ENCODE measurements at places on chromosomes 12 and 14. TPM values are rescaled to one million over a fixed set of nuclear protein-coding genes. Genes with fewer than 3 reads are reported as not detected.

DNA sequence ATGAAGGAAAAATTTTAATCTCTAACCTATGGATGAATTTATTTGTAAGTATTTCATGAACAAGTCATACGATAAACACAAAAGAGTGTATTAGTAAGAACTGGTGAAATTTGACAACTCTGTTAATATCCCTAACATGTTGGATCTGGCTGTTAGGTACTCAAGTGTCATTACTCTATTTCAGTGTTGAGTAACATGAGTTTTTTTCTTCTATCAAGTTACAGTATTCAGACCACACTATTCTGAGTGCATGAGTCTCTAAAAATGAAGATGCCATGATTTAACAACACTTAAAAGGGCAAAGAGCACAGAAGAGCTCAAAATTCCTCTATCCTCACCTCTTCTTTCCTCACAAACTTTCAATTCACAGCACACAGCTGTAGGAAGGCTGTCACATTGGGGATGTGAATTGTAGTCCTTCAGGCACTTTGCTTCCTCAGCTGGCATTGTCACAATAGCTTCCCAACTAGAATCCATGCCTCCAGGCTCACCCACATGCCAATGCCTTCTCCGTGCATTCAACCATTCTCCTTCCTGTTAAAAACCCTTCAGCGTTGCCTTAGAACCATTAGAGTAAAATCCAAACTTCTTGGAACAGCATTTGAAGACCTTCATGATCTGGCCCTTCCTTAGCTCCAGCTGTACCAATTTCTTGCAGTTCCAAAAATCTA is 73.7 kb upstream of the DBX2 start:
- no peaks in the 10 kb centered on the region for H3K4me1 ChIP-seq
- no peaks in the 10 kb centered on the region for H3K36me3 ChIP-seq
- no peak overlapping the region for H3K4me3 ChIP-seq
- DNase-seq, result no peak
- H3K27me3 ChIP-seq, result peaks cover 24% of the 10 kb centered on the region

- DNase-seq, result peak; percentile 87
- H3K27ac ChIP-seq, result no peak overlapping the region
- H3K36me3 ChIP-seq, result peaks cover 4% of the 10 kb centered on the region
- H3K27me3 ChIP-seq, result no peaks in the 10 kb centered on the region
- no peak overlapping the region for H3K4me3 ChIP-seq
- H3K4me1 ChIP-seq, result no peaks in the 10 kb centered on the region
These were observed 25.0 kb downstream of the HIP1R start for GRCh38 chr12:122860040-122860853.

DNA sequence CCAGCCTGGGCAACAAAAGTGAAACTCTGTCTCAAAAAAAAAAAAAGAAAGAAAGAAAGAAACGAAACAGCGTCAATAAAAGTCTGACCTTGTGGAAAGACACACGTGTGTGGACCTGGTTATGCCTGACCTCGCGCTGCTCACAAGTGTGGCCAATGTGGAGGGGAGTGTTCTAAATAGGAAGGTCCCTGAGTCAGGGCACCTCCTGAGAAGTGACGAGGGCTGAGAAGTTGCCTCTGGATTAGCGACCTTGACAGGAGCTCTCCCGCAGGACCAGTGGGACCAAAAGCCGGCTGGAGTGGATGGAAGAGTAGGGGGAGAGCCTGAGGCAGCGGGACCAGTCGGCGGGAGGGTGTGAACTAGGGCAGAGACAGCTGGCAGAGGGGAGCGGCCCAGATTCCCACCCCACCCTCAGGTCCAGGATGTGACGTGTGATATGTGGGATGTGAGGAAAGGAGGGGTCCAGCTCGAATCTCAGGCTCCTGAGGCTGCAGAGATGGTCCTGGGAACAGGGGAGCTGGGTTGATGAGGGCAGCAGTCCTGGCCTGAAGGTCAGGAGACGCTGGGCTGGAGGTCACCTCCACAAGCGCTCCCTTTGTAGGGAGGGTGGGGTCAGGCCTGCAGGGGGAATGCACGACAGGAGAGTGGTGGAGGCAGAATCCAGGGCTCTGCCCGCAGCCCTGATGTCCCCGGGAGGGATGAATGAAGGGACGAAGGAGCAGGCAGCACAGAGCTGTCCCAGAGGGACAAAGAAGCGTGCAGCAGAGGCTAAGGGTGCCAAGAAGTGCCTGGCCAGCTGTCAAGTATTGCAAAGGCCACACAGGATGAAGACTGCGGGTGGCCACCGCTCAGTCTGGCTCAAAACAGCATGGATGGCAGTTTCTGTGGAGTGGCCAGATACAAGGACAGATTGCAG is 24.8 kb upstream of the GPR68 start:
- no peak for DNase-seq
- H3K27ac ChIP-seq, result peak overlapping the region; percentile 29
- H3K27me3 ChIP-seq, result no peaks in the 10 kb centered on the region
- H3K4me1 ChIP-seq, result peaks cover 13% of the 10 kb centered on the region
- no peak overlapping the region for H3K4me3 ChIP-seq
- H3K36me3 ChIP-seq, result peaks cover 35% of the 10 kb centered on the region

DNA sequence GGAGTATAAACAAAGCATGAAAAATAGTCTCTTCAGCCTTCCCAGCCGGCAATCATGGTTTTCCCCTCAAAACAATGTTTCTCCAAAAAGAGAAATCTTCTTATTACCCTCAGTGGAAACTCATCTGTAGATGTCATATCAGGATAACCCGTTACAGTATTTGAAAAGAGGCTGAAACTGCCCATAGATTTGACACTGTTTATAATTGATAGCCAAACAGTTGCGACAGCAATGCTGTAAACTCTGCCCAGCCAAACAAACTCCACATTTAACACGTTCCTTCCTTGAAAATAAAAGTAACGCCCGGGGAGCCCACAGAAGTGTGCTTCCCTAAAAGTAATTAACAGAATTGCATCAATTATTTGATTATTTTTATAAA is 201.3 kb upstream of the FOXN3 start:
- peaks cover 69% of the 10 kb centered on the region for H3K4me1 ChIP-seq

DNA sequence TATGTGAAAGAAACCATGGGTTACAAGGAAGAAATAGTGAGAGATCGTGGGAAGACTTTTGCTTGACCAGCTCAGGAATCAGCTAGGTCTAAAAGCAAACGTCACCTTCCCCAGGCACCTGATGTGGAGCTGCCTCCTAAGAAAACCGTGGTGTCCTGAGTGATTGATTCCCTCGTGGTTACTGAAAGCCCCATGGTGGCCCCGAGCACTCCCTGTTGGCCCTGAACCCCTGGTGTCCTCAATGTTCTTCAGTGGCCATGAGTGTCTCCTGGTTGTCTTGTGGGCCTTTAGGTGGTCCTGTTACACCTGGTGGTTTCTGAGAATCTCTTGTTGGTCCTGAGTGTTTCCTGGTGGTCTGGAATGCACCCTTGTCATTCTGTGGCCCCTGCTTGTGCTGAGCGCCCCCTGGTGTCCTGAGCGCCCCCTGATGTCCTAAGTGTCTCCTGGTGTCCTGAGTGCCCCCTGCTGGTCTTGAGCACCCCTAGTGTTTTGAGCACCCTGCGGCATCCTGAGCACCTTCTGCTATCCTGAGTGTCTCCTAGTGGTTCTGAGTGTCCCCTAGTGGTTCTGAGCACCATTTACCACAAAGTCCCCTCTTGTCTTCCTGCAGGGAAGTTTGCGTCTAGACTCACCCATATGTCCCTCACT is 518.7 kb downstream of the TMEM121 start:
- peaks cover 6% of the 10 kb centered on the region for H3K4me1 ChIP-seq
- H3K36me3 ChIP-seq, result no peaks in the 10 kb centered on the region
- DNase-seq, result peak; percentile 89
- peaks cover 54% of the 10 kb centered on the region for H3K27me3 ChIP-seq
- no peak overlapping the region for H3K27ac ChIP-seq

DNA sequence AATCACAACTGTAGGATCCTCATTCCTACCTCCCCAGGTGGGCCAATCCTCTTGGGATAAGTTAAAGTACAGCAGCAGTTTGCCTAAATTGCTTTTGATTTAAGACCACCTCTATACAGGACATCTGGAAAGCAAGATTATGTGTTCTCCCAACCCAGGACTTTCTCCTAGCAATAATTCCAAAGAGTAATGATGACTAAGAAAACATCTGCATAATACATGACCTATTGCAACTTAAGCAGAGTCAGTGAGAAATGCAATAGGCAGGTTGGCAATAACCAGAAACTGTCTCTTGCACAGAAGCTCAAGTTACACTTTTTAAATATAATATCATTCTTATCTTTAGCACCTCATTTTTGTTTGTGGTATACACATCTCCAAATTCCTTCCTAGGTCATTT is 275.4 kb downstream of the TRHDE start:
- no peak overlapping the region for H3K27ac ChIP-seq
- H3K36me3 ChIP-seq, result no peaks in the 10 kb centered on the region
- H3K27me3 ChIP-seq, result no peaks in the 10 kb centered on the region
- DNase-seq, result no peak

GRCh38 chr12:26572137-26572536 is 260.9 kb downstream of the ITPR2 start:
- peaks cover 12% of the 10 kb centered on the region for H3K4me1 ChIP-seq
- H3K4me3 ChIP-seq, result no peak overlapping the region
- DNase-seq, result no peak

- no peak overlapping the region for H3K27ac ChIP-seq
- H3K27me3 ChIP-seq, result no peaks in the 10 kb centered on the region
- no peaks in the 10 kb centered on the region for H3K36me3 ChIP-seq
These were observed 141.0 kb downstream of the MSRB3 start for GRCh38 chr12:65419284-65420072.

- H3K36me3 ChIP-seq, result peaks cover 15% of the 10 kb centered on the region
- peaks cover 55% of the 10 kb centered on the region for H3K4me1 ChIP-seq
- DNase-seq, result peak; percentile 57
- no peaks in the 10 kb centered on the region for H3K27me3 ChIP-seq
These were observed 62.9 kb downstream of the CCDC91 start for GRCh38 chr12:28253161-28253641.

- no peaks in the 10 kb centered on the region for H3K27me3 ChIP-seq
- no peak for DNase-seq
- peak overlapping the region; percentile 35 for H3K27ac ChIP-seq
- H3K36me3 ChIP-seq, result peaks cover 25% of the 10 kb centered on the region
These were observed 2.4 kb downstream of the NAA30 start for GRCh38 chr14:57392830-57393229.

- H3K4me3 ChIP-seq, result no peak overlapping the region
- H3K36me3 ChIP-seq, result peaks cover 3% of the 10 kb centered on the region
- no peak for DNase-seq
These were observed 120.3 kb downstream of the VRK1 start for GRCh38 chr14:96917442-96917963.

- H3K4me3 ChIP-seq, result no peak overlapping the region
- peak; percentile 43 for DNase-seq
- H3K4me1 ChIP-seq, result no peaks in the 10 kb centered on the region
- H3K36me3 ChIP-seq, result no peaks in the 10 kb centered on the region
- H3K27me3 ChIP-seq, result peaks cover 41% of the 10 kb centered on the region
These were observed 61.6 kb upstream of the DAAM1 start for GRCh38 chr14:59126714-59127436.

GRCh38 chr14:23483236-23483854 is 13.8 kb downstream of the NGDN start:
- no peak overlapping the region for H3K4me3 ChIP-seq
- peaks cover 1% of the 10 kb centered on the region for H3K36me3 ChIP-seq
- peaks cover 1% of the 10 kb centered on the region for H3K4me1 ChIP-seq
- H3K27ac ChIP-seq, result no peak overlapping the region
- no peak for DNase-seq

- no peaks in the 10 kb centered on the region for H3K4me1 ChIP-seq
- H3K4me3 ChIP-seq, result no peak overlapping the region
- no peak overlapping the region for H3K27ac ChIP-seq
- H3K36me3 ChIP-seq, result peaks cover 5% of the 10 kb centered on the region
These were observed 128.1 kb upstream of the ARID2 start for GRCh38 chr12:45601390-45601789.

- H3K27ac ChIP-seq, result no peak overlapping the region
- no peaks in the 10 kb centered on the region for H3K36me3 ChIP-seq
- H3K27me3 ChIP-seq, result no peaks in the 10 kb centered on the region
These were observed 220.8 kb downstream of the ZFP36L1 start for GRCh38 chr14:68571928-68572525.

GRCh38 chr12:2083008-2083407 is 30.2 kb downstream of the CACNA1C start:
- peaks cover 30% of the 10 kb centered on the region for H3K27me3 ChIP-seq
- H3K27ac ChIP-seq, result no peak overlapping the region
- DNase-seq, result no peak
- no peaks in the 10 kb centered on the region for H3K4me1 ChIP-seq
- H3K36me3 ChIP-seq, result no peaks in the 10 kb centered on the region

DNA sequence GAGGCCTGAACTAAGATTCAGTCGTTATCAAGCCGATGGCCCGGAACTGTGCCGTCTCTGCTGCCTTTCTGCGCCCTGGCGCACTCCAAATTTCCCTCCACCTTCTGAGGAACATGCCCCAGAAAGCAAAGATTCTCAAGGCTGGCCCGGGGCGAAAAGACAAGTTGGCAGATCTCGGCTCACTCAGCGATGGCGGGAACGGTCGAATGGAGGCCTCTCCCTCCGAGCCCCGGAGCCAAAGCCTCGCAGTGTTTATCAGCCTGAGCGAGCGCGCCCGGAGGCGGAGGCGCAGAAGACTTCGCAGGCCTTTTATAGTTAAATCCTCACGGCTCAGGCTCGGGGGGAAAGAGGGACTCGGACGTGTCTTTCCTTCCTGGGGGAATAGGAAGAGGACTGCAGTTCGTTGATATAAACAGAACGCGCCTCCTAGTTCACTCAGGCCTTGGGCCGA is 5.6 kb downstream of the TBX5 start:
- H3K27ac ChIP-seq, result no peak overlapping the region
- H3K27me3 ChIP-seq, result peaks cover 95% of the 10 kb centered on the region
- H3K4me1 ChIP-seq, result no peaks in the 10 kb centered on the region
- DNase-seq, result no peak
- H3K36me3 ChIP-seq, result no peaks in the 10 kb centered on the region

GRCh38 chr12:102702447-102703114 is 214.5 kb downstream of the PAH start:
- peaks cover 9% of the 10 kb centered on the region for H3K27me3 ChIP-seq
- H3K4me3 ChIP-seq, result no peak overlapping the region
- H3K36me3 ChIP-seq, result no peaks in the 10 kb centered on the region
- H3K27ac ChIP-seq, result no peak overlapping the region
- H3K4me1 ChIP-seq, result no peaks in the 10 kb centered on the region
- DNase-seq, result no peak

- DNase-seq, result no peak
- H3K4me3 ChIP-seq, result no peak overlapping the region
- H3K27ac ChIP-seq, result no peak overlapping the region
- no peaks in the 10 kb centered on the region for H3K27me3 ChIP-seq
These were observed 141.2 kb downstream of the SYNE2 start for GRCh38 chr14:63993992-63994391.

- no peak overlapping the region for H3K27ac ChIP-seq
- no peaks in the 10 kb centered on the region for H3K36me3 ChIP-seq
- no peaks in the 10 kb centered on the region for H3K27me3 ChIP-seq
- DNase-seq, result no peak
- H3K4me1 ChIP-seq, result no peaks in the 10 kb centered on the region
These were observed 34.0 kb downstream of the EGLN3 start for GRCh38 chr14:33916663-33917565.

RPGRIP1 gene
- not detected for total RNA-seq

NPFF gene
- total RNA-seq, result not detected

APOF gene
- not detected for total RNA-seq

NOVA1 gene
- 0.42 TPM for total RNA-seq

NFE2 gene
- not detected for total RNA-seq

CCDC177 gene
- total RNA-seq, result not detected

SLCO1B1 gene
- total RNA-seq, result not detected

ESPL1 gene
- 137 TPM for total RNA-seq

CLEC2A gene
- not detected for total RNA-seq

NFKBIA gene
- 82.9 TPM for total RNA-seq

KRT77 gene
- total RNA-seq, result not detected

PLEKHG7 gene
- total RNA-seq, result not detected
